ENCODE measurements at places on chromosomes 5 and 9. TPM values are rescaled to one million over a fixed set of nuclear protein-coding genes. Genes with fewer than 3 reads are reported as not detected.

GRCh38 chr5:58927181-58927580, 344.3 kb downstream of the RAB3C start:
- DNase-seq: no peak

DNA sequence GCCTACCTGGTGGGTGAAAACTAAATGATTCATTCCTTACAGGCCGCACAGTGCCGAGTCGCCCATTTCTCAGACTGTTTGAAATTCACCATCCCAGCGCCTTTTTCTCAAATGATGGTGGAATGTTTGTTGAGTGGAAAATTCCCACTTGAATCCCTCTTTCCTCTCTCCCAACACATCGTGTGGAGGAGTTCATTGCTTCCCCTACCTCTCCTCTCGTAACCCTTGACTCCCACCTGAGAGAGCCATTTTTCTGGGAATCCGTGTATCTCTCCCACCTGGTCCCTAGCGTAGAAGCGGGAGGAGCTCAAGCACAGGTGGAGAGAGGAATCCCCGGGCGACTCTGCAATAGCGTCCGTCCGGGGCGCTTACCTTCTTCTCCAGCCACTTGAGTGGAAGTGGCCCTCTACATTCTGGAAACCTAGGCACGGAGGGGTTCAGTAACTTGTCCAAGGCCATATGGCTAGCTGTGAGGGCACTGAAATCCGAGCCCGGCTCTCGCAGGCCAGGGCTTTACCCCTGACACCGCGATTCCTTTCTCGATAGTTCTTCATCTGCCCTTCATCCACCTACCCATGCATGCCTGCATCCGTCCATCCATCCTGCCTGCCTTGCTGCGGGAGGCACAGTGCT, 683 bp downstream of the OSMR start:
- no peak for DNase-seq

- no peak for DNase-seq
Measured at GRCh38 chr9:4547016-4547415, 56.7 kb downstream of the SLC1A1 start.

Gene FOXD4L3
- total RNA-seq: not detected

DNA sequence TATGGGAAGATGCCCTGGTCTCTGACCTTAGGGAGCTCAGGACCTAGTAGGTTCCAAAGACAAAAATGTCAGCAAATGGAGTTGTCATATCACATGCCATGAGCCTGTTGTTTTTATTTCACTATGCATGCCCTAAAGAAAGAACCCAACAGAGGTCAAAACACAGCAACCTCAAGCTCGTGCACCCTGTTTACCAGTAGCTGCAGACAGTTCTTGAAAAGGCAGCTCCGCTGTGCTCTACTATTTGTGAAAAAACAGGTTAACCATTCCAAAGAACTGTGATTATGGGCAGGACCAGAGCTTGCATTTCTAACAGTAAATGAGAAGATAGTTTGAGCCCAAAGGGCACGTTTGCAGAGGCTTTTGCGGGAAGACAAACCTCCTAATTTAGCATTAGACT, 22.8 kb downstream of the ITK start:
- DNase-seq: no peak

DNA sequence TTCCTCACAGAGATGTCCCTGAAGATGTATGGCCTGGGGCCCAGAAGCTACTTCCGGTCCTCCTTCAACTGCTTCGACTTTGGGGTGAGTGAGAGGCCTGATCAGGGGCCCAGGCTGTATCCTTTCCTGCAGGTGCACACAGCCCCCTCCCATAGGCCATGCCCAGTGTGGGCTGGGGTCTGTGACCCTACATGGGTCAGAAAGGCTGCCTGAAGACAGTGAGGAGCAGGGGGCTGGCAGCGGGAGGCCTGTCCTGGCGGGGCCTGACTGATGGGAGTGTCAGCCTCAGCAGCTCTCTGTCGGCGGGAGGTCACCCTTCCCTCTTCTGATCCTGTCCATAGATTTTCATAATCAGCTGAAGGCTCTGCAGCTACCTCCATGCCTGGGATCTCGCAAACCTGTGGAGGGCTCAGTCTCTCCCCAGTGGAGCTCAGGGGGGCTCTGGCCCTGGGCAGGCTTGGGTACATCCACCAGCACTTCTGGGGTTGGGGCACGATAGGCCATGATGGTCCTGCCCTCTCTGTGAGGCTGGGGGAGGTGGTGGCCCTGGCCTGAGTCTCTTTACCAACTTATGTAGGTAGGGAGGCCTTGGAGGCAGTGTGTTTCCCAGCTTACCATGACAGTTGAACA, 98.5 kb downstream of the CACNA1B start:
- DNase-seq: no peak

DNA sequence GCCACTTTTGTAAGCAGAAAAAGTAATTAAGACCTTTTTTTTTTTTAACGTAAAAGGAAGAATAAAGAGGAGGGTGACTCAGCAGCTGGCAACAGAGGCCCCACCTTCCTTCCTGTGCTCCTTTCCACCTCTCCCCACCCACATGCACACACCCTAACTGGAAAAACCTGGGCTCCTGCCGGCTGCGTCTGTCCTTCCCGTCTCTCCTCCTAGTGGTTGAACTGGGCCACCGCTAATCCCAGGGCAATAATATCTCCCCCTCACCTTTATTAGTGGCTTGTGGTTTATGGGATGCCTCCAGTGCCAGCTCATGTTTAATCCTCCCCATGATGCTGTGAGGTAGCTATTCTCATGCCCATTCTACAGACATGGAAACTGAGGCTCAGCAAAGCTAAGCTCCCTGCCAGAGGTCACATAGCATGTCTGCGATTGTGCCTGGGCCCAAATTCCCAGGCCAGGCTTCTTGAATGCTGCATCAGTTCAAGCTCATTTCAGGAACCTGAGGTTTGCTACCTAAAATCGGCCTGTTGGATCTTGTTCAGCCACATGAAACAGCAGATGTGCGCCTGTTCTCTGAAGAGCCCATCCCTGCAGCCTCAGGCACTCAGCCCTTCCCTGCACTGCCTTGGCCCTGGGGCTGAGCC, 60.9 kb upstream of the IL17B start:
- no peak for DNase-seq

- no peak for DNase-seq
Measured at GRCh38 chr5:52989025-52989780, at the start of gene ITGA2. Gene ITGA2, plus strand, starts transcription at chr5:52989352. Its CDS starts 117 bp downstream, at chr5:52989469.

- DNase-seq: no peak
Measured at GRCh38 chr5:100472091-100472490, 63.1 kb upstream of the FAM174A start.

GRCh38 chr9:35335164-35335563, 154.7 kb upstream of the RUSC2 start:
- no peak for DNase-seq

GRCh38 chr5:74056789-74057164, 430.8 kb downstream of the ARHGEF28 start:
- no peak for DNase-seq

Gene LTC4S
- 7.1 TPM for total RNA-seq

GRCh38 chr9:137149942-137150616, 11.1 kb downstream of the GRIN1 start:
- no peak for DNase-seq

Gene CEP120
- 16.5 TPM for total RNA-seq

Measured in omental fat pad (tissue), 4 donors.